ENCODE measurements at places on chromosomes 6 and 20.

DNA sequence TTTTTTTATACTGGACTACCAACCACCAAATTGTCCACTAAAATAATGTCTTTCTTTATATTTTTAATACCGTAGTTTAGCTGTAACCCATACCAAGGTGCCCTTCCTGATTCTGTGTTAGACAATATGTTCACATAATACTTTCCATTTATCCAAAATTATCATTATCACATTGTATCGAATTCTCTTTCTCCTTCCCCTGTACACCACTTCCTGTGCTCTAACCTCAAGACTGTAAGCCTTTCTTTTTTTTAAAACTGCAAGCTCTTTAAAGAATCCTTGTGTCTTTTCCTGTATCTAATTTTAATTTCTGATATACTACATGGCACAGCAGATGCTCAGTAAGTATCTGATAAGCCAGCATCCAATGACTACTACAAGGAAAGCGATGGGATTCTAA is 917.5 kb downstream of the EYS start:
- no peak for DNase-seq

DNA sequence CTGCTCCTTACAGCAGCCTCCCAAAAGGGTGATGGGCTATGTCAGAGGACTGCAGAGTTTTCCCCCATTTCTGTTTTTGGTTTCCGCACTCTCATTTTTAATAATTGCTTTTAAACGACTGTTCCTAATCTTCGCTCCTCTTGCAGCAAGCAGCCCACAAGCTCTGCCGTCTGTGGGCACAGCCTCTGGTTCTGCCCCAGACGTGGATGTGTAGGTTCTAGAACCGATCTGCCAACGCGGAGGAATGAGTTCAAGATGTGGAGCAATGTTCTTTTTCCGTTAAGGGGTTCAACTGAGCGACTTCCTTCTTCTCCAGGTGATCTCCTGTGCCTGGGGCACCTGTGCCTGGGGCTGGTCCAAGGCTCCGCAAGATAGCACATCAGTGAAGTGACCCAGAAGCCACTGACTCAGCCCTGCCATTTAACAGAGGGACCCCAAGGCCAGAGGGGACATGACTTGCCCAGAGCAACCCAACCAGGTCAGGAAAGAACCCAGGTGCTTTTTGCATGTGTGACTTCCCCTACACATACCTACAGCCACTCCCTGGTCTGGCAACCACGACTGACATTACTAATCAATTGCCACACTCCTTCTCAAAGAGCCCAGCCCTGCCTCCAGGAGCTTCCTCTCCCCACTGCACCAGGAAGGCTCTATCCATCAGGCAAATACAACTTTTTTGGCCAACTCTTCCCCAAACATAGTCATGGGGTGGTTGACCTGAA is 22.7 kb downstream of the PMEPA1 start:
- DNase-seq = no peak

DNA sequence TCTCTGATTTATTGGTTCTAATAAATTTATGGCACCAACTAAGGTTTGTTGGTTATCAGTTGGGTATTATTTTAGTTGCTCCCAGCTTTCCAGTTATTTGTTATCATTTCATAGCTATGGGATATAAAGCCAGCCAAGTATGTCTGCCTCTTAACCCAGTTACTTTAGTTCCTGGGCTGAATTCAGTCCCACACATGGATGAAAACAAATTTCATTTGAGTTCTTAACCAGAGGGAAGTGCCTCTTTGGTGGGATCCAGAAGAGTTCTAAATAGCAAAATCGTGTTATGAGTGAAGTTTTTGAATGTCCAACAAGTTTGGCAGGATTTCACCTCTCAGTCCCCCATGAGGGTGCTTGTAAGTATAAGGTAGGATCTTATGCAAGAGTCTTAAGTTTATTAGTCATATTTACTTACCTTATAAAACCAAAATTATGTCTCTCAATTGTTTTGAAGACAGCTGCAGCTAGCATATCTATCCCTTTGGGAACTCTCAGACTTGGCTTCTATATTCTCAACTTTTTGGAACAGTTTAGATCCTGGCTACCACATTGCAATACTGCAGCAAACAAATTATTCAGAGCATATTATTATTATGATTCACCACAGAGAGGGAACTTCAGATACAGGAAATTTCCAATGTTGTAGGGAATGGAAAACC is 683.6 kb downstream of the BCKDHB start:
- no peak for DNase-seq

GRCh38 chr6:47310131-47310480 is 401 bp upstream of the TNFRSF21 start:
- DNase-seq = no peak

DNA sequence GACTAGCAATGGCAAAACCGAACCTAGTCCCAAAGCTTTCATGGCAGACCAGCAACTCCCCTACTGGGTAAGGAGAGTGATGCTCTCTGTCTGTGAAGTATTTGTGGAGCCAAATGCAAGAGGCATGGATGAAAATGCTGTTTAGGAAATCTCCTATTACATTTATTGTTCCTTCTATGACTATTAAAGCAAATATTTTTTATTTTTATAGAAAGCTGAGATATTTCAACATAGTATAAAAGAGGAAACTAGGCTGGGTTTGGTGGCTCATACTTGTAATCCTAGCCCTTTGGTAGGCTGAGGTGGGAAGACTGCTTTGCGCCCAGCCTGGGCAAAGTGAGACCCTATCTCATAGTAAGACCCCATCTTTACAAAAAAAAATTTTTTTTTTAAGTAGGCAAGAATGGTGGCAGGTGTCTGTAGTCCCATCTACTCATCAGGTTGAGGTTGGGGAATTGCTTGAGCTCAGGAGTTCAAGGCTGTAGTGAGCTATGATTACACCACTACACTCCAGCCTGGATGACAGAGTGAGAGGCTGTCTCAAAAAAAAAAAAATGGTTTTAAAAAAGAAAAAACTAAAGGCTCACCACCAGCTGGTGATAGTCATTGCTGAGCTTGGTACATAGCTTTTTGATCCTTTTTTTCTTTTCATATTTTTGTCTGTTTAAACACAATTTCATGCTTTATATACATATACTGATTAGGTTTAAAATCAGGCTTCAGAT is 11.3 kb downstream of the KDM1B start:
- no peak for DNase-seq

DNA sequence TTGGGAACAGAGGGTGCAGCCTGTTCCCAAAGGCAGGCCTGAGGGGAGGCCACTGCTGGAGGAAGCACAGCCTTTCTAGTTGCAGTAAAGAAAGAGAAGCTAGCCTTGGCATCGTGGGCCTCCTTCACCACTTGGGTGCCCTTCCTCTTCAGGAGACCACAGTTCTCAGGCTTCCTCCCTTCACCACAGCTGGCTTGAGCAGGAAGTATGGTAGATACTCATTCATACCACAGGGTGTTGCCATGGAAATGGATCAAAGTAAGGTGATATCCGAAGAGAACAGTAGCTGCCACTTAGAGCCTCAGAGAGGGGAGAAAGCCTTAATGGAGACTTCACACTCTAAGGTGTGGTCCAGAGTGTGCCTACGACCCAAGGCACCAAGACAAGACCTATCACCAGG is 120.4 kb upstream of the RIPOR2 start:
- no peak for DNase-seq

- no peak for DNase-seq
Observed at GRCh38 chr6:64539917-64540316, 904.3 kb downstream of the PHF3 start.

GRCh38 chr6:82740072-82740471 is 325.6 kb downstream of the UBE3D start:
- DNase-seq = no peak

- no peak for DNase-seq
Observed at GRCh38 chr6:118890997-118891790, 2.8 kb upstream of the ASF1A start.

DNA sequence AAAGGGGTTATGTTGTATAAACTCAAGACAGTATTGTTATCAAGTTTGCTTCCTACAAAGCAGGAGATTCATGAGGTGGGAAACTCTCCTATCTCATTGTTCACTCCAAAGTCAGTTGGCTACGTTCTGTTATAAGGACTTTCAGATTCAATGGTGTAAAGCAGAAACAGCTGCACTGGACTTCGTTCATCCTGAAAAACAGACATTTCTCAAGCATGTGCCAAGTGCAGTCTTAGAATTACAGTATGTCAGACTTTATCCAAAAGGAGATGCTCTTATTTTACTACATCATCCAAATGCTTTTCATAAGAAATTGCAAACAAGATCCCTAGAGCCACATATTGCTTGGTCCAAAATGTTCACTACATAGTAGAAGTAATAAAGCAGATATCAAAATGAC is 14.9 kb downstream of the COL21A1 start:
- no peak for DNase-seq

- DNase-seq = no peak
Observed at GRCh38 chr6:167807756-167808155, 19.0 kb upstream of the AFDN start.

DNA sequence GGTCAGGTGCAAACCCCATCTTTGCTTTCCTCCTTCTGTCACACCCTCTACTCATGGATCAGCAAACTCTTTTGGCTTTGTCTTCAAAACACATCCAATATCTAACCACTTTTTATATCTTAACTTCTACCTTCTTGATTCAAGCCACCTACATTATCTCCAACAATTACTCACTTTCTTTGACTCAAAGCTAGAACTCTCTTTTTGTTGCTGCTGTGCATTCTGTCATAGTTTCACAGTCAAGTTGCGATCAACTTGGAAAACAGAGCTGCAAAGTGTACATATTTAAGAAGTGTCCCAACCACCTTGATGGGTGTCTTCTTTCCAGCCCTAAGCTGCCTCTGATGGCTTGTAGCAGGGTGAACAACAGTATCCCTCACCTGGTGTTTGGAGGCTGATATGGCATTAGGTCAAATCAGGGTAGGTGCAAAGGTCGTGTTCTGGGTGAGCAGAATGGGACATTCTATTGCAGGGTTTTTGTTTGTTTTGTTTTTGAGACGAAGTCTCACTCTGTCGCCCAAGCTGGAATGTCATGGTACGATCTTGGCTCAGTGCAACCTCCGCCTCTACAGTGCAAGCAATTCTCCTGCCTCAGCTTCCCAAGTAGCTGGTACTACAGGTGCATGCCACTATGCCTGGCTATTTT is 43.4 kb upstream of the RALGAPA2 start:
- no peak for DNase-seq

DNA sequence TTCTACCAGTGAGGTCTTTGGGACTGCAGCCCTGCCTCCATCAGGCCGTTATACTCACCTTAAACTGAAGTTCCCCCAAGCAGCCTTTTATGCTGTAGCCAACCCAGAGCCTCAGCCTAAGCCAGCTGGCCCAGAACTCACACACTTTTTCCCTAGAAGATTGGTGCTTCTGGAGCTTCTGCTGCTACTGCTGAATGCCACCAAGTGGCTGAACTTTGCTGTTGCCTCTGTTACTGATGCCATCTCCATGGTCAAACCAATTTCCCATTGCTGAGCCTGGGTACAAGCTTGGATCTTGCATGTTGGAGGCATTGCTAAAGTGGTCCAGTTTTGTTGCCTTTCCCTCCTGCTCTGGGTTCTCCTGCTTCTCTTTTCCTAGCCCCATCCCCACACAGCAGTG is 15.0 kb upstream of the TBX18 start:
- no peak for DNase-seq
